ENCODE measurements at places on chromosomes 3 and 15.

DNA sequence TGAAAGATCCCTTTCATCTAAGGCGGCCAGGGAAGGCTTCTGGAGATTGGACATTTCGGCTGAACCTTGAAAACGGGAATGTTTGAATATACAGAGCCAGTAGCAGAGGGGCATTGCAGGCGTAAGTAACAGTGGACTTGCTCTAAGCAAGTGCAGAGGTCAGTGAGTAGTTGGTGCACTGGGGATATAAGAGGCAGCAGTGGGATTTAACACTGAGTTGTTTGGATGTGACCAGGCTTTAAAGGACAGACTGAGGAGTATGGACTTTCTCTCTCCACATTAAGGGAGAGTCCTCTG, 1.3 kb downstream of the ARNT2 start:
- DNase-seq, result no peak

GRCh38 chr15:44300572-44300971, 12.1 kb downstream of the GOLM2 start:
- no peak for DNase-seq

- DNase-seq, result no peak
These were observed 292.7 kb upstream of the PROK2 start for GRCh38 chr3:72077473-72078259.

DNA sequence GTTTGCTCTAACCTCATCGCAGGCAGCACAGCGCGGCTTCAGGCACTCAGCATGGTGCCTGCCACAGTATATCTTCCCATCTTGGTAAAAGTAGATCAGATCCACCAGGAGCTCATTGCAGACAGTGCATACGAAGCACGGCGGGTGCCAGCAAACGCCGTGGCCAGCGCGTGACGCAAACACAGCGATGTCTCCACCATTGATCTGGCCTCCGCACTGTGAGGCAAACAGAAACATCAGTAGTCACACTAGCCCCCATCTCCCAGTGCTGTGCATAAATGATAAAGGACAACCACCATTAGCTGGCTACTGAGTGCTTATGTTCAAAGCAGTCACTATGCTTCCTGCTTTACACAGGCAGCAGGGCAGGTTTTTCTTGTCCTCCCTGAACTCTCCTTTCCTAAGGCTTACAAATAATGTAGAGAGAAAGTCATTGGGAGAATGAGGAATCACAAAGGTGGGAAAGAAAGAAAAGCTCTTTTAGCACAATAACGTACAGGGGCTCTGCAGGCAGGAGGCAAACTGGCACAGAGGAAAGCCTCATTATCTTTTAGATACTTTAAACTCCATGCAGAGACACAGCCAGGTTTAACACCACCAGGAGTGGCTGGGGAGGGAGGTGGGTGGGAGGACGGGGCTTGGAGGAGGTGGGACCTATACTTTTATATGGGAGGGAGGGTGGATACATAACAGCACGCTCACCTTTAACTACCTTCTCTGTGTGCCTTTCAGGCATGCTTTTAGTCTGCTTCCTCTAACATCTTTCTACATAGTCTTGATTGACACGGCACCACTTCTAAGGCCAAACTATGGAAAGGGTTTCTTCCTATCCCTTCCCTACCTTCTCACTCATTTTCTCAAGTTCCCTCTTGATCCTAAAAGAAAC, 67.9 kb downstream of the PRICKLE2 start:
- no peak for DNase-seq

GRCh38 chr3:147187687-147188086, 218.7 kb downstream of the ZIC4 start:
- DNase-seq, result no peak

GRCh38 chr3:185347399-185347798, 15.5 kb upstream of the MAP3K13 start:
- no peak for DNase-seq

- no peak for DNase-seq
These were observed 43.8 kb upstream of the SLCO2A1 start for GRCh38 chr3:134073583-134073945.

GRCh38 chr15:58137686-58138085, 495 bp upstream of the AQP9 start:
- no peak for DNase-seq

- DNase-seq, result no peak
These were observed 504.9 kb downstream of the TBL1XR1 start for GRCh38 chr3:176692199-176692965.

DNA sequence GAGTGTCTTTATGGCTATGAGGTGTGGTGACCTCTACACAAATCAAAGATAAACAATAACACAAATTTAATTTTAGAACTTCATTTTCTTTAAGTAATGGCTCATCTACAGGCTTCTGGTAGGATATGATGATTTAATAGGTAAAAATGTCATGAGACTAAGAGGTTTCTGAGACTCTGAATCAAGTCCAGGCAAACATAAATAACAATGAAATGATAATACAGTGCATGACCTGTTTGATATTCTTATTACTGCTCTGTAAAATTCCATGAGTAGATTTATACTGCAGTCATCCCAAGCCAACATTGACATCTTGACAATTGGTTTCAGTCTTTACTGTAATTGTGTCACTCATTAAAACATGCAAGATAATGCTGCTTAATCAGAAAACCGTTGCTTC, 936.8 kb downstream of the MCTP2 start:
- no peak for DNase-seq

DNA sequence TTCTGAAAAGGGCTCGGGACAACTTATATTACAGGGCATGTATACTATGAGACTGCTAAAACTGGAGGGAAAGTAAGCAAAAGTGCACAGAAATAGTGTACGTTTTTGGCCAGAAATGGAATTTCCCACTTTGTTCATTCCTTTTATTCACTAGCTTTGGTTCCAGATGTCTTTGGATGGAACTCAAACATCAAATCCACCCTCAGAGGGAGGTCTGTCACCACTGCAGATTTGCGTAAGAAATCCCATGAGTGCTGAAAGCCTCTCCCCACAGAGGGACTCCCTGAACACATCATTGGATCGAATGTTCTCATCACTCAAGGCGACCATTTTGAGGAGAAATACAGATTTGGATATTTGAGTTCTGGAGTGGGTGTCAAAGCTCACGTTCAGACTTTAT, 71.6 kb downstream of the FEM1B start:
- DNase-seq, result no peak

DNA sequence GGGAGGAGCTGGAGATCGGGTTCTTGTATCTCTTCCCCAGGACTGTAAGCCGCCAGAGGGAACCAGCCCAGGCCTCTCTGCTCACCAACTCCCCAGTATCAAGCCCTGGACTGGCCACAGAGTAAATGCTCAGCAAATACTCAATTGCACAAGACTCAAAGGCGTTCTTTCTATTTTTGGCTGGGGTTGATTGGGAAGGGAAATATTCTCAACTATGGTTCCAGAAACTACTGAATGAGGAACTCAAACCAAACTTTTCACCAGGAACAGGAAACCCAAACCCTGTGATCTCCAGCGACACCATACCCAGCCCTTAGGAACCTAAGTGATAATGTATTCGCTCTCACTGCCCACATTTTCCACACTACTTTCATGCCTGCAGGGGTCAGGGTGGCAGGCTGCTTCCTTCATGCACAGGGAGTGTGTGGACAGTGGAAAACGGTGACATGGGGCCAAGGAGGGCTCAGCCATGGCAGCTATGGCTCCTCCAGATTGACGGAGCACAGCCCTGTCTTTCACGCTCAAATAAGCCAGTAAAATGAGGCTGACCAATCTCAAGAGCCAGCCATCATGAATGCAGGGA, 124.7 kb upstream of the RAD18 start:
- DNase-seq, result no peak

DNA sequence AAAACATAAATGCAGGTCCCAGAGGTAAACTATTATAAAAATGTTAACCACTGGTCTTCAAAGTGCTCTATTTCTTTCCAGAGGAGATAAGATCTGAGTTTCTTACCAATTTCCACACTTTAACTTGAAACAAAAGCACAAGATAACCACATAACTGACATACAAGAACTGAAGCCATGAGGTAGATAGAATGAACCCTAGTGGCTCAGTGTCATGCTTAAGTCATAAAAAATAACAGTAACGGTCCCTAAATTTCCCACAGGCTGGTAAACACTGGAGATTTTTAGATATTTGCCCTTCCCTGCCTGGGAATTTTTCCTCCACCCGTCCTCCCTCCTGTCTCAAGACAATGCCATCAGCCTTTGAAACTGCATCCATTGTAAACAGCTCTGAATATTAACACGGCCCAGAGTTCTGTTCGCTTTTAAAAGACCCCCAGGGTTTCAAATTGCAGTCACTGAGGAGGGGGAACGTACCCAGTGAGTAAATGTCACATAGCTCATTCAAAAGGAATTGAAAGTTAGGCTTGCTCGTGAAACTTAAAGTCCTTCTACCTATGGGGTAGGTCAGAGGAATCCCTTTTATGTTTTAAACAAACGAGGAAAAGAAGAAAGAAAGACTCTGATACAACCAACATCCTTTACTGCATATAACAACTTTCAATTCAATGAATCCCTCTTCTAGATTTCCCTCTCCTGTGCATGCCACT, 5.7 kb downstream of the LRIG1 start:
- DNase-seq, result no peak

DNA sequence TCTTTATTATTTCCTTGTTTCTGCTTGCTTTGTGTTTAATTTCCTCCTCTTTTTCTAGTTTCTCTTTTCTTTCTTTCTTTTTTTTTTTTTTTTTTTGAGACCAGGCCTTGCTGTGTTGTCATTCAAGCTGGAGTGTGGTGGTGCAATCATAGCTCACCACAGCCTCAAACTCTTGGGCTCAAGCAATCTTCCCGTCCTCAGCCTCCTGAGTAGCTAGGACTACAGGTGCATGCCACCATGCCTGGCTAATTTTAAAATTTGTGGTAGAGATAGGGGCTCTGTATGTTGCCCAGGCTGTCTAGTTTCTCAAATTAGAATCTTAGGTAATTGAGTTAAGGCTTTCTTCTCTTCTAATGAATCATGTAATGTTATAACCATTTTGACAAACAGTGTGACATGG, 22.4 kb downstream of the SLMAP start:
- no peak for DNase-seq

DNA sequence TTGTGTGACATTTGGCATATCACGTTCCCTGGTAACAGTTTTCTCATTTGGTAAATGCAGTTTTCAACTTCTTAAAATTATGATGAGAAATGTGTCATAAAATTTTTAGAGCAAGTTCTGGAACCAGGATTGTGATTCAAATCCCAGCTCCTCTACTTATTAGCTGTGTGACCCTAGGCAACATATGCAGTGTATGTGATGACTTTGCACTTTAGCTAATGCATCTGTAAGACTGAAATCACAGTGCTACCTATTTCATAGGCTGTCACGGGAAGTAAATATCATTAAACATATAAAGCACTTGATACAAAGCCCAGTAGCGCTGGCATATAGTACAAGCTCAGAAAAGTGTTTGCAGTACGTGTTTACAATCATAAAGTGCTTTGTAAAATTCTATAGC, 419.4 kb downstream of the GRM7 start:
- DNase-seq, result no peak

DNA sequence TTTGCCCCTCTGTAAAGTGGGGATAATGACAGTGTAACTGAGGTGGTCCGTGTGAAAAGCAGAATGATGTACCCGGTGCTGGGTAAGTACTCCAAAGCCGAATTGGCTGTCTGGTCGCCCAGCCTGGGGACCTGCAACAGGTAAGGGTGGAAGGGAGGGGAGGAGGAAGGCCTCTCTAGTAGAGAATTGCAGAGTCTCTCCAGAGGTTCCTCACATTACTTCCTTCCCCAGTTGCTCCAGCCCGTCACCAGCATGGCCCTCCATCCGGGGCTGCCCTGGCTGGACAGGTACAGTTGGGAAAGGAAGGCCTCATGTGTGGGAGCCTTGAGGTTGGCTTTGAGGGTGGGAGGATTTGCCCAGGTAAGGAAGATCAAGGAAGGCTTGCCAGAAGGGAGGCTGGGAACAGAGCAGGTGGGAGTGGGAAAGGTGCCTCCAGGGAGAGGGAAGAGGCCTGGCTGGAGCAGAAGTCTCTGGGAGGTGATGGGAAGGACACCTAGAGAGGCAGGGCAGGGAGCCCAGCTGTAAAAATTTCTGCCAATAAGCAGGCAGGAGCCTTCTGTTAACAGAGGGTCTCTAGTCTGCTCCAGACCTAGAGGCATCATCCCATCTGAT, 1.7 kb upstream of the PSTPIP1 start:
- DNase-seq, result no peak

- no peak for DNase-seq
These were observed 176.1 kb upstream of the HES1 start for GRCh38 chr3:193959861-193960260.

DNA sequence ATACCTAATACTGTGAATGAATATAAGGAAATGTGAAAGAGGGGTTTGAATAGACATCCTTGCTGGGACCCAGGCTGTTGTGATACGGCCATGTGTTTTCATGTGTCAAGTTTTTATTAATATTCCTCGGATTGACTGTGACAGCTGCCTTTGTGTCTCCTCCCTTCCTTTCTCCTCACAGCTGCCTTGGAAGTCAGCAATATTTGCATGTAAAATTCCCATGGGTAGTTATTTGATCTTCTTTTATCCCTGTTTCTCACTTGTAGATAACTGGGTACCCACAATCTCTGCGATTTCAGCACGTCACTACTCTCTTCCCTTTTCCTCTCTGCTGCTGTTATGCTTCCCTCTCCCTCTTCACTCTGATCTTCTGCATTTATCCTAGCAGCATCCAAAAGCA, 9.4 kb downstream of the GPR156 start:
- no peak for DNase-seq

DNA sequence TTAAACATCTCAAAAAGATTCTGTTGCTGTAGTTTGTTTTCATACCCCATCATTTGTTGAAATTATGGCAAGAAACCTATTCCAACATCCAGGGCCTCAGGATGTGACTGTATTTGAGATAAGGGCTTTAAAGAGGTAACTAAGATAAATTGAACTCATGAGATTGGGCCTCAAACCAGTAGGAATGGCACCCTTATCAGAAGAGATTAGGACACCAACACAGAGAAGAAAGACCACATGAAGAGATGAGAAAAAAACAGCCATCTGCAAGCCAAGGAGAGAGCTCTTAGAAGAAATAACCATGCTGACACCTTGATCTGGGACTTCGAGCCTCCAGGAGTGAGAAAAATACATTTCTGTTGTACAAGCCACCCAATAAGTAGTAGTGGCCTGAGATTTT, 157.7 kb downstream of the CGGBP1 start:
- no peak for DNase-seq

DNA sequence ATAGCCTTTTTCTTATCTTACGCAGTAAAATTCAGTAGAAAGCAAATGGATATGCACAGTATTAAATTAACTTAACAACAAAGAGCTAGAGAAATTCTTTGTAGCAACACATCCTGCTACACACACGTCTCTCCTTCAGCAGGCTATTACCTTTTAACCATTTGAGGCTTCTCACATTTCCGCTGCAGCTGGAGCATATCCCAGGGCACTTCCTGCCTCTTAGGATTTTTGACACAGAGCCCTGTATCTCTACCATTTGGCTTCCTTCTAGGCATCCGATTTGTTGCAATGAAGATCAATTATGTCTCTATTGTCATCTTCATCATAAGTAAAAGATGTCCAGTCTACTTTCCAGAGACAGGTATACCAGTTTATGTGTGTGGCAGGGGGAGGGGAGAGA, 292.4 kb upstream of the CBLB start:
- no peak for DNase-seq

GRCh38 chr15:64949383-64950186, 37.9 kb downstream of the ANKDD1A start:
- no peak for DNase-seq
